Stimulated activated CD4-positive, alpha-beta T cell treated with anti-CD3 and anti-CD28 coated beads, Interleukin-12 subunit alpha, Interleukin-12 subunit beta, amount 100 ng/mL, for 48 hours (primary cell): ENCODE measurements at places on chromosomes 2 and 18.

- DNase-seq = no peak
Measured at GRCh38 chr18:61340148-61340547, 6.9 kb downstream of the CDH20 start.

- DNase-seq = no peak
Measured at GRCh38 chr18:10775026-10775425, 249.2 kb downstream of the NAPG start.

GRCh38 chr2:241598487-241598886, 38.5 kb downstream of the THAP4 start:
- no peak for DNase-seq

DNA sequence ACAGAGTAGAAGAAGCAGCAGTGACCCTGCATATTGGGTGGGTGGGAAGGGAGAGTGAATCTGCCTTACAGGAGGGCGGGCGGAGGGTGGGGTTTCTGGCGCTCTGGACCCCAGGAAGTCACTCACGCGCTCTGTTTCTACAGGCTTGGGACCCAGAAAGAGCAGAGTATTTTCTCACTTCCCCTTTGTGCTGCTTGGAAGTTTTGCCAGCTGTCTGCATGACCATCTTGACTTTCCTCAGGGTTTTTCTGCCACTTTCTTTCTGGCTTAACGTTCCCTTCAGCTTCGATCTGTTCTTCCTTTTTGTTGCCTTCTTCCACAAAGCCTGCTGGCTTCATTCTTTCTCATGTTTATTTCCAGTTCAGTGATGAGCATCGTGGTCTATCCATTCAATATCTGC, 383.1 kb downstream of the GALR1 start:
- DNase-seq = no peak

GRCh38 chr2:210199186-210199765, 26.0 kb downstream of the ACADL start:
- DNase-seq = no peak

- no peak for DNase-seq
Measured at GRCh38 chr18:36066686-36067054, 689 bp downstream of the RPRD1A start.

GRCh38 chr18:63836456-63836855, 51.0 kb upstream of the SERPINB2 start:
- no peak for DNase-seq

GRCh38 chr2:160332318-160332717, 132.2 kb upstream of the ITGB6 start:
- no peak for DNase-seq

DNA sequence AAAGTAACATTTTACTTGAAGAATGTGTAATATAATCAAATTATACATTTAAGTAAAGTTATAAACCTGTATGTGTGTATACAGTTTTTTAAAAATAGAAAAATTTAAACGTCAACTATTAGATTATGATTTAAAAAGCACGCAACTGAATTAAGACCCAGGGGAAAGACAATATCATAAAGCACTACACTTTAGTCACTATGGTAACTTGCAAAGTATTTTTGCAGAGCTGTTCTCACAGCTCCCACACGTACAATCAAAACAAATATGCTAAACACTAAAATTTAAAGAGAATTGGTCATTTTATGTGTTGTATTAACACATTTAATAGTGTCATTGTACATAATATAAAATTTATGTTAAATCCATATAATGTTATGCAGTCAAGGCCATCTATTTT, 59.7 kb downstream of the FTCDNL1 start:
- DNase-seq = no peak

- no peak for DNase-seq
Measured at GRCh38 chr18:12599543-12599942, 58.4 kb downstream of the SPIRE1 start.

DNA sequence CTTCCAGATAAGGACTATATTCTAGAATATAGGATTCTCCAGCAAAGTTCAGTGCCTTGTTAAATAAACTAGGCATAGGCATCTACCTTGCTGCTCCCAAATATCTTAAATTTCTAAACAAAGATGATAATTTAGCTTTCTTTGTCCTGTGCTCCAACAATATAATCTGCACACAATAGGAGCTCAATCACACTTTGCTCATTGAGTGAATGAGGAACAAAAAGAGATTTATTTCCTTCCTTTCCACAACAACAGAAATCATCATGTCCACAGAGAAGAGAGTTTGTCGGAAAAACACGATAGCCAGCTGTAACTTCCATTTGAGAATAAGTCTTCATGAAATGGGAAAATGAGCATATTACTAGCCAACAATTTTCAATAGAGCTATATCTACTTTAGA, 256.7 kb downstream of the TCF4 start:
- DNase-seq = no peak

GRCh38 chr2:61178603-61179545, 16.9 kb downstream of the C2orf74 start:
- no peak for DNase-seq

GRCh38 chr2:162369551-162369950, 25.6 kb downstream of the GCA start:
- no peak for DNase-seq

- no peak for DNase-seq
Measured at GRCh38 chr2:223896833-223897311, 48.3 kb downstream of the WDFY1 start.

DNA sequence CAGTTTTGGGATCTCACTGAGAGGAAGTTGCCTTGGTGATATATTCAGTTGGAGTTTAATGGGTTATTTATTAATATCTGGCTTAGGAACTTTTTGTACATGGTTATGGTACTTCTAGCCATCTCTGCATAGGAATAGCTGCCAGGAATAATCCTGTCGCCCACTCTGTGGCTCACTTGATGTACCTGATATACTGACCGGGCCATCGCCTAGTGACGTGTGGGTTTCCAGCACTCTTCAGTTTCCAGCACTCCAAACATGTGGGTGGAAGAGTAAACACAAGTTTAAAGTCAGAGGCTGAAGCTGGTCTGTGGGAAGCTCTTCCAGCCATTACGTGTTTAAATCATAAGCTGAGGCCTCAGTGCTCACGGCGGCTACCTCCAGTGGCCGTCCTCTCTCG, 44.3 kb upstream of the AGAP1 start:
- DNase-seq = no peak

- no peak for DNase-seq
Measured at GRCh38 chr18:62187543-62188510, 772 bp downstream of the RELCH start.

DNA sequence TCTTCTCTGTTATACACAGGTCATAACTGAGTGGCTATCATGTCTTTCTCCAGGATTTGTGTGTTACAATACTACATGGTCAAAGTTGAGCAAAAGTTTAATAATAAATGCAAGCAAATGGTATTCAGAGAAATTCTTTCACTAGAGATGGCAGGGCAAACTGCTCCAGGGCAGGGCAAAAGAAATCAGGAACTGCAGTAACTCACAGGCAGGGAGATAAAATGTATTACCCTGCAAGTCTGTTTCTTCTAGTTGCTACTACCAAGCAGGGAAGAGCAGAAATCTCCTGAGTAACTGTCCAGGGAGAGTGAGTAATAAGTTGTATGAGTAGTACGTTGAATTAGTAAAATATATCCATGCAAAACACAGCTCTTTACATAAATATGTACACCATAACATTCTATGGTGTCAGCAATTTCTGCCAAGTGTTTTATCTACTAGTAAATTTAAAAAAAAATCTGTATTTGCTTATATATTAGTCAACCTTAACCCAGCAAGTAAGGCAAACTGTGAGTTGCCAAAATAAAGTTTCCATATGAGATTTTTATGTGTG, 404.1 kb downstream of the ZEB2 start:
- DNase-seq = no peak
